ENCODE measurements at places on chromosomes 3 and 15.

DNA sequence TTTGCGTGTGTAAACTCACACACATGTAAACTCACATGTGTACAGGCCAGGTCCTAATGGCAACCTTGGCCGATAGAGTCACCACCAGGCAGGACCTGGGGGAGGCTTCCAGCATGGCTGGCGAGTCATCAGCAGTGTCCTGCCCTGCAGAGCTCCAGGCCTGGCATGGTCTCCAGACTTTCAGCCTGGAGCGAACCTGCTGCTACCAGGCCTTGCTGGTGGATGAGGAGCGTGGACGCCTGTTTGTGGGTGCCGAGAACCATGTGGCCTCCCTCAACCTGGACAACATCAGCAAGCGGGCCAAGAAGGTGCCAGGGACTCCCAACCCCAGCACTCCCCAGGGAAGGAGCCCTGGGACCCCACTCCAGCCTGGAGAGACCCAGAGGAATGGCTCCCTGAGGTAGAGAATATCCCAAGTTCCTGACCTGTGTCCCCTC lies 1.0 kb downstream of the SEMA3B start:
- no peak for DNase-seq

DNA sequence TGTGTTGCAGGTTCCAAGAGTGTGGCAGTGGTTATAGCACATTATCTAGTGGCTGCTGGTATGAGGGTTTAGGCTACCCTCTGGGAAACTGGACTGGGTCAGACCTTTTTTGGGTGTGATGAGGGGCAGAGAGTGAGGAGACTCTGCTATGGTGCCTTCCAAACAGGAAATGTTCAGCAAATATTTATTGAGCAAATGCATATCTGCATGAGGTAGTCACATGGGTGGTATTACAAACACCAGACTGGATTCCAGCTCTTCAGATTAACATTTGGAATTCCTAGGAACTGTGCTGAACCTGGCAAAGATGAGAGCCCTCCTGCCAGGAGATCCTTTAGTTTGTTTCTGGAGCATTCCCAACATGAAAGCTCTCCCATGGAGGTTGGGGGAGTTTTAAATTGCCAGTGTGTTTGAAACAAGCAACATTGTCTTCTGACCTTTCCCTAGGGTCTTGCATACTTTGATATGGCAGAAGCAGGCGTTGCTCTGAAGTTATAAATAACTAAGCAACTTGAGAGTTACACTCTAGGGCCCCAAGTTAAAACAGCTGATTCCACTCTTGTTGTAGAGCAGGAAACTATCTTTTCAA lies 341.2 kb upstream of the C2CD4B start:
- no peak for DNase-seq

DNA sequence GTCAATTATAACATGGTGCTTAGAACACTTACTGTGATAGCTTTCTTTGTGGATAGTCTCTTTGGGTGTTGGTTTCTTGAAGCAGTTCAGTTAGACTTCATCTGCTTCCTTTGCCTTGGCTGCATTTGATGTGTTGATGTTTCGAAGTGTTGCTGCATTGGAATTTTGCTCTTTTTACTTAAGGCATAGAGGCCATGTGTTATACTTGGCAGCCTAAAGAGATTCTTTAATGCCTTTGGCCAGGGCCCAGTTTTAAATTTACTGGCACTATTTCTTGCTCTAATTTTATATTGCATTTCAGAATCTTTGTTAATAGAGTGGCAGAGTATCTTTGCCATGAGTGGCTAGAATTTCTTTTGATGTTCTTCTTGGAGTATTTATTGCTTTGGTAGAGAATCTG lies 21.2 kb downstream of the NR1D2 start:
- no peak for DNase-seq

DNA sequence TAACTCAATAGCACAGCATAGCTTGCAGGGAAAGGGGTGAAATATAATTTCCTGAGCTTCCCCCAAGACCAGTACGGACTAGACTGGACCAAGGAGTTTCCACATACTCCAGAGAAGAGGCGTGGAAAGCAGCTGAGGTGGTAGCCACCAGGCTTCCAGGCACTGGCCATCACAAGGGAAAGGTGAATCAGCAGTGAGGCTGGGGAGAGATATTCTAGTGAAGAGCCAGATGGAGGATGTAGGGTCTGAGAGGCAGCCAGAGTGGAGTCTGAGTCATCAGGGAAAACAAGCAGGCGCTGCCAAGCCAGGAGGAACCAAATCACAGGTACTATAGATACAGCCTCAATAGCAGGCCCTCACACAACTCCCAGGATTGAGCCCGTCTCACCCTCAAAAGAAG lies 9.6 kb upstream of the RASA2 start:
- DNase-seq = no peak

DNA sequence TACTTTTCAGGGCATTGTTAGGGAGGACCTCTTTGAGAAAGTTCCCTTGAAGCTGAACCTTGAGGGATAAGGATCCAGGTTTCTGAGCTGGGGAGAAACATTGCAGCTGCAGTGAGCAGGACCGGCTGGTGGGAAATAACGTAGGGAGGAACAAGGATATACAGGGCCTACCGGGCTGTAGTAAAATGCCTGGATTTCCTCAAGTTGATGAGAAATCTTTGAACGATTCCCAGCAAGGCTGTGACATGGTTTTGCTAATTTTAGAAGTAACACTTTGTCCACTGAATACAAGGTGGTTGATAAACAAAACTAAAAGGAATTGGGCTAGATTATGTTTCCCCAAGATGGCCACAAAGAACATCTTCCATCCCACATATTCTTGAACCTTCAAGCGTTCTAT lies 137.0 kb upstream of the AGBL1 start:
- no peak for DNase-seq

DNA sequence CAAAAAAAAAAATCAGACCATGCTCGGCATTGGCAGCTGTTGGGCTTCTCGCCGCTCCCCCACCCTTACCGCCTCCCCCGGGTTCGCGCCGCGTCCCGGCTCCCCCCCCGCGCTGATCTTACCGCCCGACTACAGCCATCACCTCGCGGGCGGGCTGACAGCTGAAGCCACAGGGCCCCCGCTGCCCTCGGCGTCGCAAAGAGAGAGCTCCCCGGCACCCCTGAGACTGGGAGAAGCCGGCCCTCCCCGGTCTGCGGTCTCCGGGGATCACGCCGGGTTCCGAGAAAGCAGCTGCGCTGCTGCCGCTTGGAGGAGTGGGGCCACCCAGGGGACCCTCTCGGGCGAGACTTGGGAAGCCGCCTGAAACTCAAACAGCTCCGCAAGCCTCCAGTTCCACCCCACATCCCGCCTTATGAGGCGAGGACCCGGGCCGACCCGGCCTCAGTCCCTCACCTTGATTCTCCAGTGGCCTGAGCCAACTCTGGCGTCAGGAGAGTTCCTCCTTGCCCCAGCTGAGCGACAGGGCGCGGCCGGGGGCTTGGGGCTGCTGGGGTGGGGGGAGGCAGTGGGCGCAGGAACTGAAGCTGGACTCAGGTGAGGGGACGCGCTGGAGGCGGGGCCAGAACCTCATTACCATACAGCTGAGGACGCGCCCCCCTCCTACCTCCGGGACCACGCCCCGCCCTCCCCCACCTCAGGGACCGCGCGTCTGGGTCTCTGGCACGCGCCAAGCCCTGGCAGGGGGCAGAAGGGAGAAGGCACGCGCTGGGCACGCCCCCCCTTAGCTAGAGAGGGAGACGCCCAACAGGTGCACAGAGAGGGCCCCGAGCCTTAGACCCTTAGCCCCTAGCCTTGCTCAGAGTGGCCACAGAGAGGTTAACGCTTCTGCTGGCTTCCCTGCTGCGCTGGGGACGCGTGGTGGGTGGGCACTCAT lies 1.0 kb upstream of the DLL4 start:
- DNase-seq = no peak
